ENCODE measurements at places on chromosomes 4 and X.

- no peak for DNase-seq
Measured at GRCh38 chrX:42943051-42943974, 165.3 kb upstream of the PPP1R2C start.

- no peak for DNase-seq
Measured at GRCh38 chrX:6363188-6363587, 134.5 kb upstream of the NLGN4X start.

GRCh38 chr4:79175716-79176115, 150.1 kb downstream of the NAA11 start:
- DNase-seq, result no peak

- no peak for DNase-seq
Measured at GRCh38 chrX:47175588-47175980, 18.0 kb upstream of the UBA1 start.

DNA sequence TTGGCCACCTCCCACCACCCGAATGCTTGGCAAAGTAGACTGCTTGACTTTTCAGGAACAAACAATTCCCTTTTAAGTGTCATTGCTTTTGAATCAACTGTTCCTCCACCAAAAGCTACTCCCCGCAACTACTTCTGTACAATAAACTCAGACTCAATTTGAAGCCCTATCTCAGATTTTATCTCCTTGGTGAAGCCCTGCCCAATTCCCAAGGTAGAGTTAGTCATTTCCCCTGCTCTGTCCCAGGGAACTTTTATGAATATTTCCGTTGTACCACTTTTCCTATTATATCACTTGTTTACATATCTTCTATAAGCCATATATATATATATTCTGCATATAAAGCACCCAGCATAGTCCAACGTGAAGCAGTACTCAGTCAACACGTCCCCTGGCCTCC, 102.8 kb downstream of the C4orf51 start:
- no peak for DNase-seq

- no peak for DNase-seq
Measured at GRCh38 chr4:176090115-176090514, 24.5 kb downstream of the WDR17 start.

DNA sequence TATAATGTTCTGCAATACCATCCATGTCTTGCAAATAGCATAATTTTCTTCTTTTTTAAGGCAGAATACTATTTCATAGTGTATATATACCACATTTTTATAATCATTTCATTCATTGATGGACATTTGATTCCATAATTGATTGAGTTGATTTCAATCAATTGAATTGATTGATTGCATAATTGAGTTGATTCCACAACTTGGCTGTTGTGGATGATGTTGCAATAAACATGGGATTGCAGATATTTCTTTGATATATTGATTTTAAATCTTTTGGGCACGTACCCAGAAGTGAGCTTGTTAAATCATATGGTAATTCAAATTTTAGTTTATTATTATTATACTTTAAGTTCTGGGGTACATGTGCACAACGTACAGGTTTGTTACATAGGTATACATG, 232.8 kb downstream of the GALNTL6 start:
- no peak for DNase-seq

DNA sequence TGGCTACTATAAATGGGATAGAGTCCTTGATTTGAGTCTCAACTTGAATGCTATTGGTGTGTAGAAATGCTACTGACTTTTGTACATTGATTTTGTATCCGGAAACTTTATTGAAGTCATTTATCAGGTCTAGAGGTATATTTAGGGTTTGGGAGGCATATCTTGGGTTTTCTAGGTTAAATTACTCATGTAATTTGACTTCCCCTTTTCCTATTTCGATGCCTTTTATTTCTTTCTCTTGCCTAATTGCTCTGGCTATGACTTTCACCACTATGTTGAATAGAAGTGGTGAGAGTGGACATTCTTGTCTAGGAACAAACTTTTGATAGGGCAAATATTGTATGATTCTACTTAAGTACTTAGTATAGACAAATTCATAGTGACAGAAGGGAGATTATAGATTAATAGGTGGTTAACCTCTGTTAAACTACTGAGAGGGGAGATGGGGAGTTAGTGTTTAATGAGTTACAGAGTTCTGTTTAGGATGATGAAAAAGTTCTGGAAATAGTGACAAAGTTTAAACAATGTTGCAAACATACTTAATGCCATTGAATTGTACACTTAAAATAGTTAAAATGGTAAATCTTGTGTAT, 22.8 kb upstream of the HSPA4L start:
- no peak for DNase-seq

DNA sequence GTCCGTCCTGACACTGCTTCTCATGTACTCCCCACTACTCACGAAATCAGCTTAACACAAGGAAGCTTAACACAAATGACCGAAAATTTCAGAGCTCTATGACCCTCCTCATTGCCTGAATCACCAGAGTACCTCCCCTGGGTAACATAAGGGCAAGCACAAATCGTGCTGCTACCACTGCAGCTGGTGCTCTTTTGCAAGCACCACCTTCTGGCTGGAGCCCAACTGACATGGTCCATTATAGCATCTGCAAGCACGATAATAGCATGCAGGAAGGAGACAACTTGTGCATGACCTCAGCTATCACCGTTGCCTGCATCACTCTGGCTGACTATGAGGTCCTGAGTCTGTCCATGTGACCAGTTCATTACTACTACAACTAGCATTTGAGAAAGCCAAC, 308.0 kb downstream of the TEX13C start:
- no peak for DNase-seq

DNA sequence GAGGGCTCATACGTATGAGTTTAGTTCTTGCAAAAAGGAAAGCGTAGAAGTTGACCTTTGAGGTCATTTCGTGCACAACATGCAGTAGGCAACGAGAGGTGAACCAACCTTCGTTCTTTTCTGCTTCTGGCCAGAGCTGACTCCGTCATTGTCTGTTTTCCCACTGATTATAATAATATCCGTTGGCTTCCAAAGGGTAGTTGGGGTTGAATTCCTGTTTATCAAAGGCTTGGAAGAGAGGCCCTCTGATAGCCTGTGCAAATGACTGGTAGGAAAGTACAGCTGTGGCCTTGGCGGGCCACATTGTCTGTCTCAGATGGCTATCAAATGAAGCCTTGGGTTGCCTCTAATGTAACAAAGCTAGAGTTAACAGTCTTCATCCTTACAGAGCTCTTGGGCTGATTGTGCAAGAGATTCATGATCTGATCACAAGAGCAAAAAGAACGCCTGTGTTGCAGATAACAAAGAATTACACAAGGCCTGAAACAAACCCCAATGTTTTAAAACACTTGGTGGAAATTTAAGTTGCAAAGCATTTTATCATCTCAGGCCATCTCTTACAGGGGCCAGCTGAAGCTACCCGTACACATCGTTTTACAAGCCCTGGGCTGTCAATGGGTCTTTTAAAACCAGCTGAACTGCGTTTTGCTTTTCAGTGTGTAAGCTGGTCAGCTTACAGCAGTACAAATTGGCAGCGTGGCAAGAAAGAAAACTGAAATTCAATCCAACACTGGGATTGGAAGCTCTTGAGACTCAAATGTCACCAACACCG, 46.1 kb upstream of the FAM9C start:
- DNase-seq, result no peak

DNA sequence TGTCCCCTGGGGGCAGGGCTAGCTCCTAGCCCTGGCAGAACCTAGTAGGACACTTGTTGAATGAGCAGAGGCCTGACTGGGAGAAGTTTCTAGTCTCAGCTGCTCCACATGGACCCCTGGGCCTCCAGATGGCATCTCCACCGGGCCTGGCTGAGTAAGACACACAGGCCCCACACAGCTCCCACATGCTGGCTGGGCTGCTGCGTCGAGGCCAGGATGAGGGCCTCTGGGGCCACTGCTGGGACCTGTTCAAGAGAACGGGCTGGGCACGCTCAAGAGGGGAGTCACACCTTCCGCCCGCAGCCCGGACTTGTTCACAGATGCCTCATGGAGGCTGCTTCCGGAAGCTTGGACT, 4.2 kb upstream of the HGFAC start:
- DNase-seq, result no peak

- DNase-seq, result no peak
Measured at GRCh38 chrX:136121788-136122187, 25.5 kb upstream of the FHL1 start.

DNA sequence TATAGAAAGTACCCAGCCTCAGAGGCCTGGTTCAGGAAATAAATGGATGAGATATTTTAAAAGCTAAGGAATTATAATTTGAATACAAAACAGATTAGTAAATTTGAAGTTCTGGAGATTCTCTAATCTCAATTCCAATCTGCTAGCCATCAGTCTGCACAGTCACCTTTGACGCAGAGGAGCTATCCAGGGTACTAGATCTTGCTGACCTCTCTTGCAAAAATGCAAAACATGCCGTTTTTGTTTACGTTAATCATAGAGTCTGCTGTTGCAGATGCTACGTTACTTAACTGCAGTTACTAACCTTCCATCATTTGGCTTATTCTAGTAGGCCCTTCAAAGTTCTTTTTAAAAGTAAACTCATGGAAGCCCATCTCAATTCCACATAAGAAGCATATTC, 10.4 kb downstream of the CCSER1 start:
- no peak for DNase-seq

- DNase-seq, result no peak
Measured at GRCh38 chr4:87409420-87409939, 12.9 kb upstream of the NUDT9 start.

DNA sequence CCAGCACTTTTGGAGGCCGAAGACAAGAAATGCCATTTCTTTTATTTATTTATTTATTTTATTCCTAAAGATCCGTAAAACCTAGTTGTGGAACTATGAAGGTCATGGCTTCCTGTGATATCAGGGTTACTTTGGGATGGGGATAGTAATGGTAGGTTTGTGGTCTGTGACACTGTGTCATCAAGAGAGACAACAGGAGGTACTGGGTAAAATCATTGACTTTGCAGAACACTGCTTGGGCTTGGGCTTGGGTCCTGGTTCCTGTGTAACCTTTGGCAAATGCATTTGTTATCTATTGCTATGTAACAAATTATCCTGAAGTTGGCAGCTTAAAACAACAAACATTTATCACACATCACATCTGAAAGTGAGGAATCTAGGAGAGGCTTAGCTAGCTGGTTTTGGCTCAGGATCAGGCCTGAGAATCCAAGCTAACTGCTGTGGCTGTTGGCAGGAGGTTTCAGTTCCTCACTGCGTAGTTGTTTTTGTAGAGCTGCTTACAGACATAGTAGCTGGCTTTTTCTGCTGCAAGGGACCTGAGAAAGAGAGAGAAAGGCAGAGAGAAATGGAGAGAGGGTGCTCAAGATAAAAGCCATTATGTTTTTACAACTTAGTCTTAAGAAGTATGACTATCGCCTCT, 576.4 kb upstream of the SLIT2 start:
- no peak for DNase-seq

- no peak for DNase-seq
Measured at GRCh38 chr4:64399313-64400109, 9.7 kb downstream of the TECRL start.

- DNase-seq, result no peak
Measured at GRCh38 chr4:142961866-142962265, 115.8 kb upstream of the INPP4B start.

- no peak for DNase-seq
Measured at GRCh38 chr4:153089742-153090141, 114.5 kb upstream of the TRIM2 start.

- DNase-seq, result no peak
Measured at GRCh38 chr4:37767546-37767945, 58.9 kb upstream of the PGM2 start.

DNA sequence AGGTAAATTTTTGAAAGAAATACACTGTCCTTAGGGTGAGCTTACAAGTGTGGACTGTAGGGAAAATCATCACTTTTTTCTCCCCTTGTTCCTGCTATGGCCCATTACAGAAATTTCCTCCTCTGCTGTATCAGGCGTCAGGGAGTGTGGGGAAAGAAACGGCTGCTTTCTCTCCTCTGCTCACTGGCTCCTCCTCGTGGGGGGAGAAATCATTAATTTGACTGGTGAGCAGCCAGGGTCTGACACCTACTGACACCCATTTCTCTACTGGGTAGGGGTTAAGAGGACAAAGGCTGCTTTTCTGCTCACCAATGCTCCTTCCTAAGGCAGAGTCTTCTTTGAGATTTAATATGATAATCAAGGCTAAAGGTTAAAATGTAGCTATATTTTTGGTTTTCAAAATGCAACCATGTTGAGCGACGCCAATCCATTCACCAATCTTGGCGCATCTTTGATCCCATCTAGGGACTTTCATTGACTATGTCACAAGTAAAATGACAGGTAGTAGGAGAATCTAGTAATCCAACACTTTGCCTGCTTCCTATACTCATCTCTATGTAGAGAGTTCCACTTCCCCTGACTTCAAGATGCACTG, 25.1 kb downstream of the SETD7 start:
- DNase-seq, result peak; percentile 72

GRCh38 chr4:85024671-85025070, 58.2 kb upstream of the WDFY3 start:
- DNase-seq, result no peak

DNA sequence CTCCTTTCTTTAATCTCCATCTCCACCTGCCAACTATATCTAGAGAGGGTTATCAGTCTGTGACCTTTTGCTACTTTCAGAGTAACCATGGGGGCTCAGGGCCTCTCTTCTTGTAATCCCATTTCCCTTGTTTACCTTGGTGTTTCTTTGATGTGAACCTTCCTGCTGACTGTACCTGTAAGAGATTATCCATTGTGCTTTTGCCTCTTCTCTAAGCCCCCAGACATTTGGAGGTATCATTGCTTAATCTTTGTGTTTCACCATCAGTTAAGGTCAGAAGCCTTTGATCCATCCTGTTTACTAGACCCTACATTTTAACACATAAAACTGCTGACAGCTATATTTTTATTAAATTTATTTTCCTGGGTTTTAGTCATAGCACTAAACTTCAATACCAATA, 111.8 kb upstream of the RAP2C start:
- DNase-seq, result no peak

- no peak for DNase-seq
Measured at GRCh38 chrX:78747489-78747888, at the start of gene LPAR4. Gene LPAR4, plus strand, starts transcription at chrX:78747720. Its CDS starts 7,150 bp downstream, at chrX:78754870.

- DNase-seq, result no peak
Measured at GRCh38 chr4:21046141-21046540, 345.9 kb downstream of the PACRGL start.
